Progenitor cell of endocrine pancreas (in vitro differentiated cells): ENCODE measurements at places on chromosomes 11 and 22. TPM values are rescaled to one million over a fixed set of nuclear protein-coding genes. Genes with fewer than 3 reads are reported as not detected.

- no peak for DNase-seq
Measured at GRCh38 chr11:32098142-32098903, 7.4 kb downstream of the RCN1 start.

- DNase-seq, result no peak
Measured at GRCh38 chr11:8068605-8069221, 12.3 kb upstream of the TUB start.

Gene HARBI1
- total RNA-seq, result 7.9 and 9.0 TPM in 2 replicates

Gene MFRP
- not detected in 2 replicates for total RNA-seq

DNA sequence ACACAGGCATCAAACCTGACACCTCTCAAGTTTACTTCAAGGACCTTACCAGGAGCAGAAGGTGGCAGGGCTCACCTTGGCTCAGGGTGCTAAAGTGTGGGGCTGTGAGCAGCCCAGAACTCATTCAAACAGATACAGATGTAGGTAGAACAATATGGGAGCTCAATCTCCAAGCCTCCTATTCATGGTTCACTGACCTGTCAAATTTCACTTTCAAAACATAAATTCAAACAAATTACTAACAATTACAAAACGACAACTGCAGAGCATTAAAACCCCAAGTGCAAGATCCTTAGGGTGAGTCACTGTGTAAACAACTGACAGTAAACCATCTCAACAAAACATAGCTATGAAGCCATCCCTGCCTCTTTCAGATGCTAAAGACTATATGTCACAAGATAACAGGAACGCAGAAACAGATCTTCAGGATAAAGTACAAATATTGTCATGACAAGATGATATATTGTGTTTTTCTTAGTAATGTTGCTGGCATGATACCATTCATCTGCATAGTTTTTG is 303.5 kb upstream of the ANO3 start:
- no peak for DNase-seq

GRCh38 chr22:18078329-18079041 is 695 bp downstream of the PEX26 start:
- peak; percentile 15 for DNase-seq

Gene OR51I2
- total RNA-seq, result not detected in 2 replicates

DNA sequence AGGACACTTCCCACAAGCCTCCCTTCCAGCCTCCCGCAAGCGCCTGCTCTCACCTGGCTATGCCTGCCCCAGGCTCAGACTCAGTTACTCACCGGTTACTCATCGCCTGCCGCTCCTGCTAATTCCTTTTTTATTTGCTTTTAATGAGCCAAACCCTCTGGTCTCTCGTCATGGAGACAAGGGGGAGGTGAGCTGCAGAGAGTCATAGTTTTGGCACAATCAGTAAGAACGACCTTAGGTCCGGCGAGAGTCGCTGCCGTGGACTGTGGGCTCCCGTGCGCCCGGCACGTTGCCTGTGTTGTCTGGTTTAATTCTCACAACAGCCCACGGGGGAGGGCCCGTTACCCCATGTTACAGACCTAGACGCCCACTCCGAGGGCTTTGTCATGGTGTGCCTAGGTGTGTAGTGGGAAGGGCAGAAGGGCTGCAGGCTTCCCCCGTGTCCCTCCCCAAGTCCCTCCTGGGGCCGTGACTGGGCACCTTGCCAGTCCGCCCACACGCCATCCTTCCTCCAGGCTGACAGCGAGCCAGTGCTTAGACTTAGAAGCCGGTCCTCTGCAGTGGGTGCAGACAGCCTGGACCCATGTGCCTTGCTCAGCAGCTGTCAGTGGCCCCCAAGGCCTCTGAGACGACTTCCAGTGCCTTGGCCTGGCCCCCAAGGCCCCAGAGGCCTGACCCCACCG is 42.2 kb downstream of the WNT7B start:
- DNase-seq, result no peak

Gene API5
- 98.6 and 103 TPM in 2 replicates for total RNA-seq

DNA sequence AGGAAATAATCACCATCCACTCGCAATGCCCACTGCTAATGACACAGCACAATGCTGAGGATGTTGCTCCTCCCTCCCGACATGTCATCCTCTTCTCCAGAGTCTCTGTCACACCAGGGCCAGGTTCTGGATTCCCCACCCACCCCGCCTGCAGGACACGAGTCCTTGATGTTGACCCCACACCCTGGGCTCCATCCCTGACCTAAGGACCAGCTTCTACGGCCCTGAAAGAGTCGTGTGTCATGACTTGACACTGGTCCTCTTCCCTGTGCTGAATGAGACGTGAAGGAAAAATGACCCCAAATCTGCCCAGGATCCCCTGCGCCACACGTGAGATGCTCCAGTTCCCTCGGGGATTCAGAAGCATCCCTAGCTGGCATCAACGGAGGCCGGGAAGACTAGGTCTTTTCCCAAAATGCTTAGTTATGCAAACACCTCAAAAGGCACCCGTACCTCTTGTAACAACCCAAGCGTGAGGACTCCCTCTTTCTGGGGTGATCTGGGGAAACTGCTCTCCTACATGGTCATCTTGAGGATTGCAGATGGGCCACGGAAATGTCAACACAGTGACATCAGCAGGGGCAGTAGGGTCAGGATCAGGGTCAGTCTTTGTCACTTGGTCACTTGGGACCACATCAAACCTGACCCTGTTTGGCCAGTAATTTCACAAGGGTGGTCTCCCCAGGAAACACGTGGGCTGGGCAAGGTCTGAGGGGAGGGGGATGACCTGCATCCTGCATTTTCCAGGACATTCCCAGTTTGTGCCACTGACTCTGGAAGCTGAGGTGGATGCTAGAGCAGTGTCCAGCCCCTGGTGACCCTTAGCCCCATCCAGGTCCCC is 42.0 kb downstream of the IGLL5 start:
- no peak for DNase-seq

DNA sequence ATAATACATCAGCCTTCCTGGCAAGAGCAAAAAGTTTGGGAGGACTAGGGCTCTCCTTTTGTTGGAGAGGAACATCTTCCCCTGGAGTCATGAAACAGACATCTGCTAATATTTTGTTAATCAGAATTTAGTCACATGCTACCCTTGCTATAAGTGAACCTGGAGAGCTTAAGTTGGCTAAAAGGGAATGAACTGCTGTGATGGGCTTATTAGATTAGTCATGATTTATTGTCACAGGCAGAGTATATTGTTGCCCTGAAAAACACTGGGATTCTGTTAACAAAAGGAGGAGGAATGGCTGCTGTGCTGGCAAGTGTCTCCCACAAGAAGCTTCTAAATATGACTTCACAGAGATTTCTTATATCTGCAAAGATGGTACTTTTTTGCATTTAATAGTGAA is 16.0 kb downstream of the TCP11L1 start:
- no peak for DNase-seq

Gene STK33
- total RNA-seq, result 22.6 and 23.4 TPM in 2 replicates

DNA sequence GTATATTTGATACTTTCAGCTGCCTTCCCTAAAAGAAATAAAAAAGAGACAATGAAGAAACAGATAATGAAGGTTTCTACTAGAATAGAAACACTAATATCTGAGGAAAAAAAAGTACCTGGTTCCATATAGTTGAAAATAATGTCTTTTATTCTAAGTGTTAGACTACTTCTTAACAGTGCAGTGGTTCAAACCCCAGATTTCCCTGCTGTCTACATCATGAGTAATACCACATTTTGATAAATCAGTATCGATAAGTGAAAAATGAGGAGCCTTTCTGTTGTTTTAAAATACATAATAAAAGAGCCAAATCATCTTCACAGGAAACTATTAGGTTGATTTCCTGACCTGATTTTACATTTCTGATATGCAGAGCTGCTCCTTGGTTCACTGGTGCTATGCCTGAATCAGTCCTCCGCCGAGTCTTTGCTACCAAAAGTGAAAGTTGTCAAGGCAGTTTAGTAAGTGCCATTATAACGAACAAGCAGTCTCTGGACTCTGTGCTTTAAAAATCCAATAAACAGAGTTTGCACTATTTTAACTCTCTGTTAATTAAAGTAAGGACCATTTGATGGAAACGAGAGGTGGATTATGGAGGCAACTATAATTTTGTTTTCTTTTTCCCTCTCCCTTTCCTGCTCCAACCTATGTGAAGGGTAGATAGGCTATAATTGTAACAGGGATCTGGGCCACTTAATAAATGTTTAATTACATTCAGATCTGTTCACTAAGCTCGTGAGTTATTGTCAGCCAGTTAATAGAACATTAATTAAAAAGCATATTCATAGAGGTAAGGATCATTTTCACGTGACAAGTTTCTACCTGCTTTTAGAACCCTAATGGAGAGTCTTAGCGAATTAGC is 724.5 kb upstream of the RAG2 start:
- no peak for DNase-seq

DNA sequence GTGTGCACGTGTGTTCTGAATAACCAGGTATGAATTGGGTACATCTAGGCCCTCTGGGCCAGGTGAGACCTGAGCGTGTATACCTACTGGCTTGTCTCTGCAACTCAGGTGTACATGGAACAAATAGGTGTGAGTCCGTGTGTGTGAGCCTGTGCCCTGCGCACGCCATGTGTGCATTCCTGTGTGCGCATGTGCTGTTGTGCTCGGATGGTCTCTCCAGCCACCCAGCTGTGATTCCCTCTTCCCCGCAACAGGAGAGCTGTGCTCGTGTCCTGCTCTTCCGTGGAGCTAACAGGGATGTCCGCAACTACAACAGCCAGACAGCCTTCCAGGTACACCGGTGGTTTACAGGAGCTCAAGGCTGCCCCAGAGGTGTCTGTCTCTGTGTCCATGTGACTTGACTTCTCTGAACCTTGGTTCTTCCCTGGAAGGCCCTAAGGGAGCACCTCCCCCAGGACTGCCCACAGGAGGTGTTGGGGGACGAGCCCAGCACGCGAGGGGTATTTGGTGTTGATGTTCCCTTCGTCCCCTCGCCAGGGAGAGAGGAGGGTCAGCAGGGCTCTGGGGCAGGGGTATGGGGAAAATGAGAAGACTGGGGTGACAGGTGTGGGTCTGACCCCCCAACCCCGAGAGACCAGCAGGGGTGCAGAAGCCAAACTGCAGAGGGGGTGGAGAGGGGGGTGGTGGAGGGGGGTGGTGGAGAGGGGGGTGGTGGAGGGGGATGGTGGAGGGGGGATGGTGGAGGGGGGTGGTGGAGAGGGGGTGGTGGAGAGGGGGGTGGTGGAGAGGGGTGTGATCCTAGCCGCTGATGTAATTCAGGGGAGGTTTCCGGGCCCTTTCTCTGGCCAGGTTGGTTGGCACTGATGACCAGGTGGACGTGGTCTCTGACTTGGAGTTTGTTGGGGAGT is 10.7 kb downstream of the SHANK3 start:
- DNase-seq, result no peak

DNA sequence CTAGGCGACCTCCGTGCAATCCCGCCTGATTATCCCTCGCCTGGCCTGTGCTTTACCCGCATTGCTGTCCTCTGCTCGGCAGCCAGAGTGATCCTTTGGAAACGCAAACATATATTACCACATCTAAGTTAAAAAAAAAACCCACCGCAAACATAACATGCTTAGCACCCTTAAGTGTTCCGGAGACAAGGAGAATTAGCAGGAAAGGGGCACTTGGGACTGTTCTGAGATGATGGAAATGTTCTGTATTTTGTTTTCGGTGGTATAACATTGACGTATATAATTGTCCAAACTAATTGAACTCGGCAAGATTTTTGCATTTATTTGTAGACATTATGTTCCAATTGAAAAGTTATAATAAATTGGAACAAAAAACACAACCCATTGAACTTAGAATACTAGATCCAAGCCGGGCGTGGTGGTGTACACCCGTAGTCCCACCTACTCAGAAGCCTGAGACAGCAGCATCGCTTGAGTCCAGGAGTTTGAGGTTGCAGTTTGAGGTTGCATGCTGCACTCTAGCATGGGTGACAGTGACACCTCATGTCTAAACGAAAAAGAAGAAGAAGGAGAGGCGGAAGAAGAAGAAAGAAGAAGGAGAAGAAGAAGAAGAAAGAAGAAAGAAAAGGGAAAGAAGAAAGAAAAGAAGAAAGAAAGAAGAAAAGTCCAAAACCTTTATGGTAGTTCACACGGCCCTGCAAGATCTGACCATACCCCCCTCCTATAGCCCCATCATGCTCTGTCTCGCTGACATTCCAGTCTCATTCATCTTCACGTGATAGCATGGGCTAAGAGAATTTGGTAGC is 604 bp upstream of the POLR3H start:
- no peak for DNase-seq
